ENCODE measurements at places on chromosomes 1 and 21. TPM values are rescaled to one million over a fixed set of nuclear protein-coding genes. Genes with fewer than 3 reads are reported as not detected.

DIRAS3 gene
- total RNA-seq = 0.75 TPM

FAM72D gene
- 0.94 TPM for total RNA-seq

PRMT6 gene
- total RNA-seq = 15.2 TPM

CCDC17 gene
- total RNA-seq = 0.54 TPM

C1orf105 gene
- total RNA-seq = not detected

EIF2D gene
- total RNA-seq = 50.7 TPM

PADI3 gene
- not detected for total RNA-seq

DMRTA2 gene
- total RNA-seq = not detected

TRIM17 gene
- not detected for total RNA-seq

TMEM82 gene
- total RNA-seq = not detected

ASCL5 gene
- total RNA-seq = not detected

OR14K1 gene
- not detected for total RNA-seq

RHOU gene
- total RNA-seq = 0.27 TPM

PIK3C2B gene
- 25.1 TPM for total RNA-seq

NBPF10 gene
- total RNA-seq = 1.5 TPM

HSF2BP gene
- 4.3 TPM for total RNA-seq

KCNA3 gene
- not detected for total RNA-seq

AMY1C gene
- not detected for total RNA-seq

OPTC gene
- not detected for total RNA-seq

FLG2 gene
- total RNA-seq = not detected

FAM163A gene
- 0.09 TPM for total RNA-seq

C1QA gene
- not detected for total RNA-seq

RHOC gene
- total RNA-seq = 976 TPM

ZNF362 gene
- 3.1 TPM for total RNA-seq

TEDDM1 gene
- total RNA-seq = not detected

AGMAT gene
- 0.27 TPM for total RNA-seq

MIS18A gene
- 9.5 TPM for total RNA-seq

LRRC53 gene
- total RNA-seq = not detected

CYP2J2 gene
- total RNA-seq = 0.09 TPM

OSCP1 gene
- 6.7 TPM for total RNA-seq

TFF2 gene
- not detected for total RNA-seq

CCDC27 gene
- not detected for total RNA-seq

FCRL4 gene
- not detected for total RNA-seq

ANXA9 gene
- total RNA-seq = not detected

CDA gene
- 0.66 TPM for total RNA-seq

PAQR6 gene
- total RNA-seq = 0.27 TPM

IKBKE gene
- total RNA-seq = 12.0 TPM

IL19 gene
- not detected for total RNA-seq

BRINP3 gene
- not detected for total RNA-seq

CCDC24 gene
- 1.6 TPM for total RNA-seq

CD101 gene
- under 0.01 TPM for total RNA-seq

CD52 gene
- not detected for total RNA-seq

KPRP gene
- not detected for total RNA-seq

LYPD8 gene
- not detected for total RNA-seq

LRRC39 gene
- 0.09 TPM for total RNA-seq

SEMA4A gene
- 0.27 TPM for total RNA-seq

PRDM2 gene
- total RNA-seq = 5.8 TPM

LHX8 gene
- total RNA-seq = not detected

AIRE gene
- under 0.01 TPM for total RNA-seq

TOR1AIP1 gene
- total RNA-seq = 22.0 TPM

PLPP3 gene
- total RNA-seq = 17.1 TPM

RNF186 gene
- total RNA-seq = not detected

IGSF21 gene
- total RNA-seq = not detected

ANKRD34A gene
- 0.28 TPM for total RNA-seq

ZNF593OS gene
- not detected for total RNA-seq

MFAP2 gene
- 19.5 TPM for total RNA-seq

GPATCH3 gene
- 10.5 TPM for total RNA-seq

PTGS2 gene
- 3.4 TPM for total RNA-seq

PODN gene
- 0.45 TPM for total RNA-seq

Measured in endothelial cell of coronary artery (primary cell).